ENCODE measurements at places on chromosomes 1 and 21. TPM values are rescaled to one million over a fixed set of nuclear protein-coding genes. Genes with fewer than 3 reads are reported as not detected.

DNA sequence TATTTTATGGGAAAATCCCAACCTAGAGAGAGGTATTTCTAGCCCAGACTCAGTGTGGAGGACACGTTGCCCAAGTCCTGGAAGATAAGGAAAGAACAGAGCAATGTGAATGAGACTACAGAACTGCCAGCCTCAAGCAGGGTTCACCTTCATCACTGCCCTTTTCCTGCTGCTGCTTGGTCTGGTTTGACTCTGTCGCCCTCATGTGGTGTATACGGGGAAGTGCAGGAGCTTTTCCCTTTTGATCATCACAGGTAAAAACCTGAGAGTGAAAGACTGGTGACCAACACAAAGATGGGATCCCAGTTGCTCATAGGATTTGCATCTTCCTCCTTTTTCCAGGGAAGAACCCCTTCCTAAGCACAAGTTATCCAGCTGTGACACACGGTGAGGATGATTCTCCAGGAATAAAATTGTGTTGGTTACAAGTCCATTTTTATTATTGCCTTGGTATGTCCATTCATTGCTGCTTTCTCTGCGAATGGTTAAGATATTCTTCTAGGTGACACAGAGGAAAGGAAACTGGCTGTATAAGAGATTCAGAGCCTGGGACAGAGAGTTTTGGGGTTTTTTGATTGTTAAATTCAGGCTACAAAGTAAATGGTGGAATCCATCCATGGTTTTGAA is 89.5 kb upstream of the CD53 start:
- peak; percentile 50 for DNase-seq

GRCh38 chr1:107889524-107889923 is 75.5 kb downstream of the VAV3 start:
- no peak for DNase-seq

- no peak for DNase-seq
These were observed at the start of gene HS2ST1 for GRCh38 chr1:86914601-86914997. TSS of gene HS2ST1 (plus strand) at chr1:86914635.

DNA sequence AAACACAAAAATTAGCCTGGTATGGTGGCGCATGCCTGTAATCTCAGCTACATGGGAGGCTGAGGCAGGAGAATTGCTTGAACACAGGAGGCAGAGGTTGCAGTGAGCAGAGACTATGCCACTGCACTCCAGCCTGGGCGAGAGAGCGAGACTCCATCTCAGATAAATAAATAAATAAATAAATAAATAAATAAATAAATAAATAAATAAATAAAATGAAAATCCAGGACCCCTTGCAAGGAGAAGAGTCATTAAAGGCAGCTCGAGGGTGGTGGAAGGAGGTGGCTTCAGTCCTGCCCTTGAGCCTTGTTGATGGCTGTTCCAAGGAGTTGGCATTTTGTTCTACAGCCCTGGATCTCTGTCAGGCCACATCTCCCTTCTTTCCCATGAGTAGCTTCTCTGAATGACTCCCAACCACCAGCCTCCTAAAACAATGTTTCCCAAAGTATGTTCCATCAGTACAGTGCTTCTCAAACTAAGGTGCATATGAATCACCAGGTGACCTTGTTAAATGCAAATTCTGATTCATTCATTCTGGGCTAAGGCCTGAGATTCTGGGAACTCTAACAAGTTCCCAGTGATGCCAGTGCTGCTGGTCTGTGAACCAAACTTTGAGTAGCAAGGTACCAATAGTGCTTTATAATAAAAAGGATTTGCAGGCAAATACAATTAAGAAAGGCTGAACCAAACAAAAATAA is 99.0 kb downstream of the KCNN3 start:
- DNase-seq: no peak

DNA sequence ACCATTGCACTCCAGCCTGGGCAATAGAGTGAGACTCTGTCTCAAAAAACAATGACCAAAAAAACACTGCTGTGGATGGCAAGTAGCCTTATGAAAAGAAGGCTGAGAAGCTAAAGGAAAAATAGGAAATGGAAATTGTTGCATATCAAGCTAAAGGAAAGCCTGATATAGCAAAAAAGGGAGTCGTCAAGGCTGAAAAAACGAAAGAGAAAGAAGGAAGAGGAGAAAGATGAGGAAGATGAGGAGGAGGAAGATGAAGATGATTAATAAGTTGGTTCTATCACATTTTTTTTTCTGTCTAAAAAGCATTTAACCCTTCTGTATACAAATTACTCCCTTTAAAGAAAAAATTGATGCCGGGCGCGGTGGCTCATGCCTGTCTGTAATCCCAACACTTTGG is 10.2 kb upstream of the PRDX1 start:
- DNase-seq: no peak

DNA sequence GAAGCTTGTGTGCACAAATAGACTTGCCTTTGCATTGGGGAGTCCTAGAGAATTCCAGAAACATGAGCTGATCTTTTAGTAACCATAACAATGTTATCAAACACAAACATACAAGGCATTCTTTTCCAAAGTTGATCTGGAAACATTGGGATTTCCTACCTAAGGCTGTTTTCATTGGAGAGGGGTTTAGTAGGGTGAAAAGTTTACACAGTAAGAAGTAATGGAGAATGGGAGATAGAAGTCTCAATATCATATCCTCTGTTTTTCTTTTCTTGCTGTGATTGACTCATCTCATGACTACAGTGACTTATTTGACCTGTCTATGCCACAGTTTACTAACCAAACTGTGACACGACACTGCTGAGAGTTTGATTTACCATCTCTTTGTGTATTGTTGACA is 65.6 kb upstream of the PLA2G4A start:
- DNase-seq: peak; percentile 88

GRCh38 chr1:59510249-59510648 is 213.4 kb downstream of the FGGY start:
- DNase-seq: no peak

DNA sequence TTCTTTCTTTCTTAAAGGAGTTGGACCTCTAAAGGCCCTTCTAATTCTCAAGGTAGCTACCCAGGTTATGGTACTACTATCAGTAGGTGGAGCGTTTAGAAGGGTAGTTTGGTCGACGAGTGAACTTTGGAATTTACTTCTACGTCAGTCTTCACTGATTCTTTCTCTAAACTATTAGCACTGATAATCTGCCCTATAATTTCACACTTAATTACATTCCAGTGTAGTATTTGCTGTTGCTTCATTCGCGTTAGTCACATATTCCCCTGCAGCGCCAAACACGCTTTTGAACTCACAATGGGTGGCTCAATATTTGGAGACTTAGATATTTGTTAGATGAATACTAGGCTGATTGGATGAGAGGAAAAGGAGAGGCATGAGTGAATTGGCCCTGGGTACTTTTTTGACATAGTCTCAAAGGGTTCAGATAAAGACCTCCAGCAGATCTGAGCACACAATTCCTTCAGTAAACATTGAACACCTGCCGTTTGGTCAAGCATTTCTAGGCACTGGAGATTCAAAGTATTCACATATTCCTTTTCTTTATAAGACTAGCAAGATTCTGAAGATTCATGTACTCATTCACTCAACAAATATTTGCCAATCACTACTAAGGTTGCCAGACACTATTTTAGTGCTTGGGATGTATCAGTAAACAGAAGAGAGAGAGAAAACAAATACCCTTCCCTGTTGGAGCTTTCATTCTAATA is 929 bp upstream of the FOXJ3 start:
- DNase-seq: peak; percentile 88

DNA sequence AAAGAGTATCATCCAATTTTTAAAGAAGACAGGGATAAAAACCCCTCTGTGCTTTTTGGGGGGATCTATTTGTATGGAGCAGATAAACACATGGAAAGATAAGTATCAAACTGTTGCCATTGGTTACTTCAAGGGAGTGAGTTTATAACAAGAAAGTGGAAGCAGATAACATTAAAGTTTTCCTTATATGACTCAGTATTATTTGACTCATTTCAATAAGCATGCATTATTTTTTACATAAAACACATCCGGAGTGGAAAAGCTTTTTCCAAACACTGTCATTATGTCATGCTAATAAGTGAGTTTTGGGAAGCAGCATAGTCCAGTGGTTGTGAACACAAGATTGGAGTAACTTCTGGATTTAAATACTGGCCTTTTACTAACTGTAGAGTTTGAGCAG is 452.2 kb downstream of the LTN1 start:
- DNase-seq: no peak

- no peak for DNase-seq
These were observed 27.7 kb upstream of the VN1R5 start for GRCh38 chr1:247228133-247228532.

DNA sequence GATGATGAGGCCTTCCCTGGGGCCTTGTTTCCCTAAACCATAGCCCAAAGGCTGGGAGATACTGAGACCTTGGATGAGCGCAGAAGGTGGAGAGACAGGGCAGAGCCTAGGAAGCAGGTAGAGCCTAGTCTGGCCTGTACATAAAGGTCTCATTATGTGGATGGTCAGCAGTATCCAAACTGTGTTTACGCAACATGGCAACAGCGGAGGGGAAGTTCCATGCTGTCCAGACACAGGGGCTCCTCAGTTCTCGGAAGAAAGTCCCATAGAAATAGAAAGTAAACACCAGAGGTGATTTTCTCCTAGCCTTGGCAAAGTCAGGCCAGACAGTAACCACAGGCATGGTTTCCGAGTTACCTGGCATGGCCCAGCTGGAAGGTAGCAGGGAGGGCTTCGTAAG is 42.1 kb upstream of the MPZL1 start:
- no peak for DNase-seq

DNA sequence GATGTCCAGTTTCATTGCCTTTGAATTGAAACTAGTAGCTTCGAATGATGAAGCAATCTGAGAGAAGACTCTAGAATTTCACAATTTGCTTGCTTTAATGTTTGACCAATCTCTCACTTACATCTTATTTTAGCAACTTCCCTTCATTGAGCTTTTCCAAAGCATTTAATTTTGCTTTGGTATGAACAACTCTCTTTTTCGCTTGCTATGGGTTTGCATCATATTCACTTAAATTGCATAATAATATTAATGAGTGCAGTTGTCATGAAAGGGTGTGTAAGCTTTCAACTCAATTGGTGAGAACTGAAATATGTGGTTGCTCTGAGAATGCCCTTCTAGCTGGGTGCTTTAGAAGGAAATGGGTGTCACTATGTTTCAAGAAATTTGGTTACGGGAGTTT is 309.2 kb downstream of the HLX start:
- no peak for DNase-seq

DNA sequence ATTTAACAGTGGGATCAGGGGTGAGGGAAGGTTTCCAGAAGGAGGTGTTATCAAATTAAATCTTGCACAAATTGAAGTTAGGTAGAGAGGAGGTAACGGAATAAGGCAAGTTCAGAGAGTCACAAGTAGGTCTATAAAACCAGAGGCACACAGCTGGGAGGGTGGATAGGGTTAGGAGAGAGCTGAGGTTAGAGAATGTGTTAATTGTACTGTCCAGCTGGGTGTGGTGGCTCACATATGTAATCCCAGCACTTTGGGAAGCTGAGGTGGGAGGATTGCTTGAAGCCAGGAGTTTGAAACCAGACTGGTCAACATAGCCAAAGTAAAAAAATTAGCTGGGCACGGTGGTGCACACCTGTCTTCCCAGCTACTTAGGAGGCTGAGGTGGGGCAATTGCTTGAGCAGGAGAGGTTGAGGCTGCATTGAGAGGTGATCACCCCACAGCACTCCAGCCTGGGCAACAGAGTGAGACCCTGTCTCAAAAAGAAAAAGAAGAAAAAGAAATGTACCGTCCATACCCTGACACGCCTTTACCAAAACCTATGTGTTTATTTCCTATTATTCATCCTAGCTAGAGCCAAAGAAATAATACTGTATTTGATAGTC is 20.2 kb downstream of the SPATA45 start:
- no peak for DNase-seq

DNA sequence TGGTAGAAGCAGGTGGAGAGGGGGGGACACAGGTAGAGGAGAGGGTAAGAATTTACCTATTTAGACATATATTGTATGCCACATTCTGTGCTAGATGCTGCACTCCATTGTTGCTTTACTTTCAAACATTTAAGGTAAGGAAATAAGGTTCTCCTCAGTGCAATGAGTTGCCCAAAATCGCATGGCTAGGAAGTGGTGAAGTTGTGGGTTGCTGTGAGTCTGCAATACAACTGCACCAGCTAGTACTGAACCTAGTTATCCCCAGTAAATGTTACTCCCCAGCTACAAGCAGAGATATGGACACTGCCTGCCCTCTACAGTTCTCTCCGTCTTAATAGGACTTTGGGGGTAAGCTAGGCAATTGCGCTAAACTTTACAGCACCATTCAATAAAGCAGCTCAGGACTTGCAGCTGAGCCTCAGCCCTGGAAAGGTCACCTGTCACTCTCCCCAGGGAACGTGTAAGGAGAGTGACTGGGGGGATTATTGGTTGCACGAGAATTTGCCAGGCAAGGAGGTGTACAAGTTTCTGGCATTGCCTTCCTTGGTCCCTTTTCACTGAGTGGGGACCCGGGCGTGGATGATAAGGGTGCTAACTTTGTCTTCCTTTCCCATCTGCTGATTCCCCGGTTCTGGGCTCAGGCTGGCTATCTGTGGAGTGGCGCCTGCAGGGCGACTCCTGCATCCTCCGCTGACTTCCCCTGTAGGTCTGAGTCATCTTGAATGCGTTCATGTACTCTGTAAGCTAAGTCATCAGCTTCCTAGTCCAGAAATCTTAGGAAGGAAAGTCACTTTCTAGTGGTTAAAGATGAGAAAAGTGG is 71.3 kb upstream of the CNTN2 start:
- peak; percentile 98 for DNase-seq

- no peak for DNase-seq
These were observed 30.7 kb upstream of the RRP15 start for GRCh38 chr1:218254296-218254946.

DNA sequence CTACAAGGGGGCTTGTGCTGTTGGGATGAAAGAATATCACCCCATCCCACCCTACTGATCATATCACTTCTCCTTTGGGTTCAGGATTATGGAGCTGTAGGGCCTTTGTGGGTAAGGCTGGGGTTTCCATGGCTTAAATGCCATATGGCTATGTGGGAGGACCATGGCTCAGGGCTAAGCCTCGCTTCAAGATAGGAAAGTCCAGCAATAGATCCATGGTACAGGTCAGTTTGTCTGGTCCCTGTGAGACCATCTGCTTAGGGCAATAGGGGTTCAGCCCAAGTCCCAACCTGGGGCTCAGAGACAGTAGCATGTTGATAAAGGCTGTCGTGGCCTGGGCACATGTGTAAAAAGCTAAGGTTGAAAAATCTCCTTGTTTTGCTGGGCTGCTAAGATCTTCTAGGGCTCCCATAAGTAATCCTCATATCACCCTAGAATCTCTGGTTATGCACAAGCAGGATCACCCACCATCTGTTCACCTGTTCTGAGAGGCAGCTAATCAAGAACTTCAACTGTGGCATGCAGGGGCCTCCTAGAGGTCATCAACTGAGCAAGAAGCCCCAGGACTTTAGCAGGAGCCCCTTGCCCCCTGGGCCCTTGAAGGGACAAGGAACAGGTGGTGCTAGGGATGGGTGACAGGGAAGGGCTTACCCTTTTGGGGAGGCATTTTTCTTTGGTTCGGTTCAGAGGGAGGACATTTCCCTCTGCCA is 66.5 kb downstream of the UBE2T start:
- DNase-seq: no peak

GRCh38 chr1:39129514-39129913 is 75.0 kb upstream of the MACF1 start:
- DNase-seq: no peak

GRCh38 chr1:61591351-61591750 is 133.6 kb downstream of the TM2D1 start:
- no peak for DNase-seq

Gene C1orf53
- 6.5 TPM for total RNA-seq

Gene USH2A
- under 0.01 TPM for total RNA-seq

GRCh38 chr1:163842571-163842970 is 520.8 kb downstream of the NUF2 start:
- DNase-seq: no peak

- no peak for DNase-seq
These were observed 116.3 kb upstream of the HNRNPU start for GRCh38 chr1:244980605-244981004.

Gene MAN1C1
- 28.0 TPM for total RNA-seq

Gene NBPF4
- total RNA-seq: under 0.01 TPM

Gene RHBDL2
- total RNA-seq: 0.59 TPM
